Stimulated activated CD4-positive, alpha-beta T cell treated with anti-CD3 and anti-CD28 coated beads, Interleukin-2, amount 100 ng/mL, for 24 hours (primary cell): ENCODE measurements at places on chromosomes 1 and 21.

DNA sequence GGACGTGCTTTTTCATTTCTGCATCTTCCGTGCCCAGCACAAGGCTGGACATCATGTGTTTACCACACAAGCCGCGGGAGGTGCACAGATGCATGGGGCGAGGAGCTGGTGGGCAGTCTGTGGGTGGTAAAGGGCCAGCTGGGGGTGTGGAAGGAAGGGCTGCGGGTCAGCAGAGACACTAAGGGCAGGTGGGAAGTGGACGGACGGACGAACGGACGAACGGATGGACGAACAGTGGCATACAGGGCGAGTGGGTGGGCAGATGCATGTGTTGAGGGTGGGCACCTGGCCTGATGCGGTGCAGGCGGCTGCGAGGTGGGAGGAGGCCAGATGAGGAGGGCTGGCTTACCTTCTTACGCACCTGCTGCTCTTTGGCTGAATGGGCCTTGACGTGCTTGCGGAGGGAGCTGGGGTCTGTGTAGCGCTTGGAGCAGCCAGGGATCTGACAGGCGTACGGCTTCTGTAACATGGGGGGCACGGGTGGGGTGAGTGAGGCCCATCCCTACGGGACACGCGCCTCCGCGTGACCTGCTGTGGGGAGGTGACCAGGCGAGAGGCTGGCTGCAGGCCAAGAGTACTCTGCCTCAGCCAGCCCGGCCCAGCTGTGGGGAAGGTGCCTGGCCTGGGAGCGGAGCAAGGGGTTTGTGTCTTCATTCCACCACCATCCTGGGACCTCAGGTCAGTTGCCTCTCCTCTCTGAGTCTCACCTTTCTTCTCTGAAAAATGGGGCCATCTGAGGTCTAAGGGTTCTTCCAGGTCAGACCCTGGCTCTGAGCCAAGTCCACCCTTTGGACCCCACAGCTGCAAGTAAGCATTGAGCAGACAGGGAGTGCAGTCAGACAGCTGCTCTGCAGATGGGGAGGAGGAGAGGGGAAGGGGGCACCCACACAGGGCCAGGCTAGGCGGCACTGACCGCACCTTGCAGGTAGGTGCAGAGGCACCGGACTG lies 65.5 kb downstream of the DMRTB1 start:
- DNase-seq, result no peak

DNA sequence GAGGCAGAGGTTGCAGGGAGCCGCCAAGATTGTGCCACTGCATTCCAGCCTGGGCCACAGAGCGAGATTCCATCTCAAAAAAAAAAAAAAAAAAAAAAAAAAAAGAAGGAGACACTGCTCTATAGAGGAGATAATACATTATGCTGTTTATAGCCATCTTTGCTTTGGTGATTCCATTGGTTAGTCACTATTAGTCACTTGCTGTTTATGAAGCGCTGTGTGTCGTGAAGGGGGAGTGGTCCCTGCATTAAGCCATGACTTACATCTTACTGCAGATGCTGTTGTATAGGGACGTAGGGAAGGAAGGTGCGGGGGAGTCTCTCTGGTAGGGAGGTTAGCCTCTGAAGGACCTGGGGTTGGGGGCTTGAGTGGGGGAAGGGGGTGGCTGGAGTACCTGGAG lies 48.3 kb downstream of the HUNK start:
- DNase-seq, result no peak

- DNase-seq, result peak; percentile 64
Observed at GRCh38 chr1:206909161-206909882, 12.1 kb downstream of the IL24 start.

GRCh38 chr1:243267914-243268653 lies 12.2 kb downstream of the SDCCAG8 start:
- no peak for DNase-seq

- DNase-seq, result no peak
Observed at GRCh38 chr1:212218911-212219310, 66.3 kb upstream of the PPP2R5A start.

- no peak for DNase-seq
Observed at GRCh38 chr1:165056914-165057313, 299.6 kb downstream of the LMX1A start.

- DNase-seq, result no peak
Observed at GRCh38 chr21:36962098-36962780, 4.2 kb downstream of the HLCS start.

GRCh38 chr21:26686705-26687104 lies 113.6 kb upstream of the CYYR1 start:
- DNase-seq, result no peak

GRCh38 chr1:41765152-41765551 lies 153.6 kb downstream of the HIVEP3 start:
- DNase-seq, result no peak

- DNase-seq, result no peak
Observed at GRCh38 chr21:43983390-43983789, 28.7 kb upstream of the TRAPPC10 start.

DNA sequence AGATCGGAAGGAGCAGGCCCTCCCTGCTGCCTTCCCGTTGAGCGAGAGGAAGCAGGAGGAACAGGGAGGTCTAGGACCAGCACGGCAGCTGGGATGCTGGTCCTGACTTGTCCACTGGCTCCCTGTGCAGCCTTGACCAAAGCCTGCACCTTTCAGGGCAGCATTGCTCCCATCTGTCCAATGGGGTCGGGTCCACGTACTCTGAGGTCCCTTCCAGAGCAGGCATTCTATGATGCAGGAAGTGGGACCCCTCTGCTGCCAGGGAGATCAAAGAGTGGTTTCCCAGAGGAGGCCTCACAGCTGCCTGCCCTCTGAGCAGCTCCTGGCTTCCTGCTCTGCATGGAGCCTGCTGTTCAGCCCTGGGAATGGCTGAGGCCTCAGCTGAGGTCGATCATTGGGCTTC lies 21.7 kb upstream of the ZNF362 start:
- DNase-seq, result no peak

- no peak for DNase-seq
Observed at GRCh38 chr1:245395680-245396079, 240.9 kb downstream of the KIF26B start.

DNA sequence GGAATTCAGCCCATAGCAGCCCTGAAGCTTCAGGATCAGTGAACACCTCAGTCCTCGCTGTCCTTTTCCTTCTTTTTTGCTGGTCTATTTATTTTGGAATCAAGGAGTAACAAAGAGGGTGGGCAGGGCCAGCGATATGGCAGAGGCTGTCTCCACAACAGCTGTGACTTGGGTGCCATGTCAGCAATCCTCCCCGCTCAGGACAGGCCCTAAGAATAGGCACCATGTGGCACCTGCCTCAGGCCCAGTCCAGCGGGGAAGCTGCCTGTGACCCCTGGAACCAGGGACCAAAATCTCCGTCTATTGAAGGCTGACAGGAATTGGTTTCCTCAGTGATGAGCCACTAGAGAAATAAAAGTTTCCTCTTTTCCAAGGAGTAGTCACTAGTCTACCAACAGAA lies 58.6 kb upstream of the TNR start:
- no peak for DNase-seq

DNA sequence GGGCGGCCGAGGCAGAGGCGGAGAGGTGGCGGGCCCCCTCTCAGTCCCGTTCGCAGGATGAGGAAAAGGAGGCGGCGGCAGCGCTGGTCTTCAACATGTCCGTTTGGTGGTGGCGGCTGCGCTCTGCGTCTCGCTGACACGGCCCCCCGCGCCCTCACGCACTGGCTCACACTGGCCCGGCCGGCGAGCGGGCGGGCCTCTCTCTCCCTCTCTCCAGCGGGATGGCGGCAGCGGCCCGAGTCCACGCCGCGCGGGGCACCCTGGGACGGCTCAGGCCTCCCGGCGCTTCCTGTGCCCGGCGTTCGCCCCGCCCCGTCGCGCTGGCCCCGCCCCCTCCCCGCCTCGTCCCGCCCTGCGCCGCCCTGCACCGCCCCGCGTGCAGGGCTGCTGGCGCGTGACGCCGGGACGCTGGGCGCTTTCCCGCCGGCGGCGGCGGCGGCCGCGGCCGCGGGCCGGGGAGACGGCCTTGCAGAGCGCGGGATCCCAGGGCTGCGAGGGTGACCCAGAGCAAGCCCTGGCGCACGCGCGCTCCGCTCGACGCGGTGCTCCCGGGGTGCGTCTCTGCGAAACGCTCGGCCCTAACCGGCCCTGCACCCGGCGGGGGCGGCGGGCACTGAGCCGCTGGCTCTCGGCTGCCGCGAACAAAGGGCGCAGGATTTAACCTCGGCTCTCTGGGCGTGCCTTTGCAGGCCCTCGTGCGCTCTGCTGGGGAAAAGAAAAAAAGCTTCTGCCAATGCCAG lies at the start of gene SCAF4:
Gene SCAF4 (minus strand): TSS at position 262 of the 740 bp plus-strand sequence. CDS start 426 bp downstream, outside the sequence.
- peak; percentile 85 for DNase-seq

- no peak for DNase-seq
Observed at GRCh38 chr21:38679534-38679933, 126.2 kb upstream of the ETS2 start.

DNA sequence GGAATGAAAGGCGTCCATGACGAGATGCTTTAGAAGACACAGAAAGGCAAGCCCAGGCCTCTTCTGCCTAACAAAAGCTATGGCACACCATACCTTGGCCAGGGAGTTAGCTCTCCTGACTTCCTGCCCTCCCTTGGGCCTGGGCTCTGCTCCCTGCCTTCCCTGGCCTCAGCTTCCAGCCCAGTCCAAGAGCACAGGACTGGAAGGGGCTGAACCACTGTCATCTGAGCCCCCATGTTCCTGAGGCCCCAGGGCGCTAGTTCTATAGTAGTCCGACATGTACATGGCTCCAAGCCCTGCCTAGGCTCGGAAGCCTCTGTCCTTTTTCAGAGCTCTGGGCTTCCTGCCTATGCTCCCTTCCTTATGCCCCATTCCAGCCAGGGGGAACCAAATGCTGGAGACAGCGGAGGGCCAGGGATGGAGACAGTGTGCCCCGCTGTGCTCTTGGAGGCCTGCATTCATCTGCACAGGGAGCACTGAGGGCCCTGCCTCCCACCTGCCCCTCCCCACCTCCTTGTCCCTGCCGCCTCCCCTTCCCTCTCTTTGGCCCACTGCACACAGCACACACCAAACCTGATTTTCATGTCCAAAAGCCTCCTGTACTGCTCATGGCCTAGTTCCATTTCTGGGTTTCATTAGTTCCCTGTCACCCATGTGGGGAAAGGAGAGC lies 240.1 kb downstream of the RHOU start:
- DNase-seq, result no peak

- no peak for DNase-seq
Observed at GRCh38 chr1:235402457-235403200, 35.4 kb downstream of the TBCE start.

- DNase-seq, result no peak
Observed at GRCh38 chr1:6272868-6273267, 12.0 kb upstream of the GPR153 start.

DNA sequence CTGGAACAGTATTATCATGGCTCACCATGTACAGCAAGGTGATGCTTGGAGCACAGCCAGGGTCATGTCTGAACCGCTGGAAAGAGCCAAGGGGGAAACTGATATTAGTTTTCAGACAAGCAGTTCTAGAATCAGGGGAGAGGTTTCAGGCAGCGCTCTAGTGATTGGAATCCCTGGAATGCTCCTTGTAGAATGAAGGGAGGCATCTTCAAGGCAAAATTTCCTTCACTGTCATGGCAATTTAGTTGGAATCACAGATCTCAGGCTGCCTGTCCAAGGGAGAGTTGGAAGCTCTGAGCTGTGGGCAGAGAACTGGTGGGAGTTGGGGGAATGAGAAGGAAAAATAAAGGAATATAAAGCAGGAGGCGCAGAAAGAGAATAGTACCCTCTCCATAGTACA lies 737.1 kb downstream of the PTPRU start:
- DNase-seq, result no peak

DNA sequence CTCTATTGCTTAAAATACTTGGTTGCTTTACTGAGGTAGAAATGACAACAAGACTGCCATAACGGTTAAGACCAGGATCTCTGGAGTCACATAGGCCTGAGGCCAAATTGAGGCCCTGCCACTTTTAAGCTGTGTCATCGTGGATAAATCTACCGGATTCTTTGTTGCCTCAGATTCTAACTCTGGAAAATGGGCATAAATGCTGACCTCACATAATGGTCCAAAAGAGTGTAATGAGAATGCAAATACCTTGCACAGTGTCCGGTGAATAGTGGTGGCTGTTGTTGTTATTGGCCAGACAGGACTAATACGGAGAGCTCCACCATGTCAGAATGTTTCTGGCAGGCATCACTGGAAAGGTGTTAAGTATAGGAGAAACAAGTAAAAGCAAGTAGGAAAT lies 346.1 kb downstream of the LMO4 start:
- no peak for DNase-seq

DNA sequence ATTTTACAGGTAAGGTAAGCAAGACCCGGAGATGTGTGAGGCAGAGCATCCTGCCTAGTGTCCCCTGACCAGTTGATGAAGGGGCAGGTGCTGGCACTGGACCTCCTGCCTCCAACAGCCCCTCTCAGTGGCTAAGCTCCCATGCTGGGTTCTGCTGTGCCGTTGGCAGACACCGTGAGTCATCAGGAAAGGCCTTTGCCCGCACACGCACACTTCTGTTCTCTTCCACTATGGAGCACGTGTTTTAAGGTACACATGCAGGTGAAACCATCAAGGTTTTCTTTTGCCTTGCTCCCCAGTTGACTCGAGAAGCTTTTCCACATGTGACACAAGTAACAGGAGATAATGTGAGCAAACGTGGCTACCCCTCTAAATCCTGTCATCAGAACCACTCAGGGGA lies 207.9 kb downstream of the RRAGC start:
- no peak for DNase-seq

DNA sequence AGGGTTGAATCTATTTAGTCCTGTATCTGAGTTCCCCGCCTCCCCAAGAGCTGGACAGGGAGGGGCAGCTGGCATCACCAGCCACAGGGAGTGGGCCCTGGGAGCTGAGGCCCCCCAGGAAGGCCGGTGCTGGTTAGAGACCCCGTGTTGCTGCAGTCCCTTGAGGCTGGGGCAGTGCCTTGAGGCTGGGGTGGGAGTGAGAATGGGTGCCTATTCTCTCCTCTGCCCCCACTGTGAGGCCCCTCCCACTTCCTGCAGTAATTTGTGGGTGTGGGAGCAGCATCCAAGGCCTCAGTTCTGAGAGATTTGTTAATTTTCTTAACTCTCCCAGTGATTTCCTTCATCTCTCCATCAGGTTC lies 2.5 kb upstream of the TRAPPC3 start:
- peak; percentile 55 for DNase-seq

DNA sequence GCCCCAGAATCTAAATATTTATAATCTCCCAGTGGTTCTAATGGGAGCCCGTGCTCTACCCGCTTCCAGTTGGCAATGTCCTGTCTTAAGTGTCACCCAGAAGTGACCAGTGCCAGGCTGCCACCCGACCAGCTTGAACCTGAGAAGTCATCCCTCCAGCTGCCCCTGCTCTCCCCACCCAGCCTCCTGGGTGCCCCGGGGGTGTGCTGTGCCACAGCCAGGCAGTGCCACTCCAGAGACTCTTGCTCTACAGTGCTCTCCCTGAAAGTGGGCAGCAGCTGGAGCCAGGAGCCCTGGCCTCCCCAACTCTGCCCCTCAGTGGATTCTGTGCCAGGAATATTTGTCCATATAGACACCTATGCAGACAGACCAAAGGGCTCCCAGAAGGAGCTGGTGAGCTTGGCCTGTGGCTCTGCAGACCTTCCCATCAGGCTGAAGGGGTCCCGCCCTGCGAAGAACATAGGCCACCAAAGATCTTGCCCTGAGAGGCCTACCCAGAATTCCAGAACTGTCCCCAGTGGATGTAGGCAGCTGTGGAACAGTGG lies 9.0 kb upstream of the EPS8L3 start:
- DNase-seq, result no peak
